ENCODE measurements at places on chromosomes 13 and 19.

DNA sequence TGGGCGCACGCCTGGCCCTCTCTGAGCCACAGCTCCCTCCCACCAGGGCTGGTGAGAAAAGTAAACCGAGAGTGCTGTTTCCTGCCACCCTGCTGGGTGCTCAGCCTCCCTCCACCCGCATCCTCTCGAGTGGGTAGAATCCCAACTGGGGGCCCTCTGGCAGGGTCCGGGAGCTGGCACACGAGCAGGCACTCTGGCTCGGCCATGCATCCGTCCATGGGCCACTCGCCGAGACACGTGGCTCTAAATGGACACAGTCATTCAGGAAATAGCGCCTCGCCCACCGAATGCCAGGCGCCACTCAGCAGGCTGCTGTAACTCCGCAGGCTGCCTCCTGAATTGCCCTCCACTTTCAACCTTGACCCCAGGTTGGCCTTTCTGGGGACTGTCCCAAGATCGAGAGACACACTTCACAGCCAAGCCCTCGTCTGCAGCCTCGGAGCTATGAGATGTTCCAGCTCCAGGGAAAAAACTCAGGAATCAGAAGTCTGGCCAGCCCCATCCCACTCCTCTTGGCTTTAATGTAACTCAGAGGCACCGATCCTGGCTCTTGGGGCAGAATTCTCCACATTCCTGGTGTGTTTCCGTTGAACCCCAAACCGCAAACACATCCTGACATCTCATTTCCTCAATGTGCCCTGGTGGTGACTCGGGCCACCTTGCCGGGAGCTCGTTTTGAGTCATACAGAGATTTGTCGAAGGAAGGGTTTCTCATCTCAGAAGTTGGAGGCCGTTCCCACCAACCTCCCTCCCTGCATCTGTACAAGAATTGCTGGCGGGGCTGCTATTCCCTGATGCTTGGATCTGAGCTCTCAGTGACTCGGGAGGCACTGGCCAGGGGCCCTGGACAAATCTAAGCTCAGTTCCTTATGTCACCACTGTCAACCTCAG lies 14.1 kb downstream of the KLF2 start:
- DNase-seq = no peak

DNA sequence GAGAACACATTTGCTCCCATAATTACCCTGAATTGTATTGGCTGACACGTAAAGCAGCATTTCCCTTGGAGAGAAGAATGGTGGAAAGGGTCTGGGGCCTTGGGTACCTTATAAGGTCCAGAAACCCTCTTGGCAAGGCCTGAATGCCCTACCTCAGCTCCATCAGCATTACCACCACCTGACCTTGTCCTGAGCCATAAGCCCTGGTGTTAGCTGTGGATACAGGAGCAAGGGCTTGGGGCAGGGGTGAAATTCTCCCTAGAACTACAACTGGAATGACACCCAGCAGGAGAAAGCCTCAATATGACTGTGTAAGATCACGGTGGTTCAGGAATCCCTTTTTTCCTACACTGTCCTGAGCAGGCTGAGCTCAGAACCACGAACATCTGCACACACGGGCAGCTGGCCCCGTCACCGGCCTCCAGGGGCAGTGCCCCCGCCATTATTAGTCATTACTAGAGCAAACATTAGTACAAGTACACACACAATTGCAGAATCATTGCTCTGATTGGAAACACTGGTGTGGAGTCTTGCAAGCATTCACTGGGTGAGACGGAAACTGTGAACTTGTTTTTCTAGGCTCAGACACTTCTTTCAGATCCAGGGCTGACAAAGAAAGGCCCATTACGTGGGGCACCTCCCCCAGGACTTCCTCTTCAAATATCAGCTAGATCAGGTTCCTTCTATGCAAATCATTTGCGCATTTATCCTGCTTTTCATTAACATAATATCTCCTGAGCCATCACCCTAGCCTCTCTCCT lies 26.8 kb upstream of the MTIF3 start:
- DNase-seq = peak; percentile 56

DNA sequence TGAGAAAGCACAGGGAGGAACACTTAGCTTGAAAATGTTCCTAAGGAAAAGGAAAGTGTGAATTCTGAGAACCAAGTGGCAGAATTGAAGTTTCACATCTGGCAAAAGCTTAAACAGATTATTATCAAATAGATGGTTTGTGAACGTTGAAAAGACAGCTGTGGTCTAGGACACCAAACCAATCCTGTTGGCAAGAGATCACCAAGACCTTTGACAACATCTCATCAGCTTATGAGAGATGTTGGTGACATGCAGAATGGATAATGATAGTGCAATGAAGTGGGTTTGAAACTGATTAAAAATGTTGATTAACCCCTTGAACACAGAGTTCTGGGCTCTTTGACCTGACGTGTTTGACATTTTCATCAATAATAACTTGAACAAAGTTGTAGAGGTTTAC lies 74.6 kb upstream of the GPR183 start:
- no peak for DNase-seq

DNA sequence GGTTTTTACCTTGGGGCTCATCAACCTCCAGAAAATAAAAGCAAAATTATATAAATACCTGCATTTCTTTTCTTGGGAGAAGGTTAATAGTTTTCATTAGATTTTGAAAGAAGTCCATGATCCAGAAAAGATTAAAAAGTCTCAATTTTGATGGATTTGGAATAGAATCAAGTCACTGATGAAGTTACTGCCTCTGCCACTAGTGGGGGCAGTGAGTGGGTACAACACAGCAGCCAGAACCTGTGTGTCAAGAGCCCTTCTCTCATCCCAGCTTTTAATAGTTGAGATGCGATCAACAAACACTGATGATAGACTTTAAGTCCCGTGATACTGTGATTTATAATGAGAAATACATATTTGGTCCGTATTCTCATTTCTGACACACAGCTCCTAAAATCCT lies 686.7 kb downstream of the DIAPH3 start:
- no peak for DNase-seq

DNA sequence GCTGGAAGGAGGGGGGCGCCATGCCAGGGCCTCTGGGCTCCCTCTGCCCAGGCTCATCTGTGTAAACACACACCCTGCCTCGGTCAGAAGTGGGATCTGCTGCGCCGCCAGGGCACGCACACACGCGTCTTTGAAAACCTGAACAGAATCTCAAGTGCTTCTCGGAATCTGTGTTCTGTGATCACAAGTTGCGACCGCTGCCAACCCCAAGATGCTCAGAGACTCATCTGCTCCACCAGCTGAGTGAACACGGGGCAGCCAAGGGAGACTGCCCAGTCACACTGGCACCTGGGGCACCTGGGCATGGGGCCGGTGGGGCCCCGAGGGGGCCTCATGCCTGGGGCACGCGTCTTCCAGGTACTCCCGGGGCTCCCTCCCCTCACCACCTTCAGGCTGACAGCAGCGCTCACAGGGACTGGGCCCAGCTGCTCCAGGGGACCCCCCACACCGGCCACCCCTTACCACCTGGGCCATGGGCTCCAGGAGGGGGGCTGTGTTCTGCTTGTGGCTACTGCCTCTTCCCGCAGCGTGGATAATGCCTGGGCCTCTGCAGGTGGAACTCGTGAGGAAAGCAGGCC lies 59.0 kb downstream of the KLF2 start:
- DNase-seq = no peak

GRCh38 chr13:80618781-80619180 lies 277.9 kb upstream of the SPRY2 start:
- DNase-seq = no peak

DNA sequence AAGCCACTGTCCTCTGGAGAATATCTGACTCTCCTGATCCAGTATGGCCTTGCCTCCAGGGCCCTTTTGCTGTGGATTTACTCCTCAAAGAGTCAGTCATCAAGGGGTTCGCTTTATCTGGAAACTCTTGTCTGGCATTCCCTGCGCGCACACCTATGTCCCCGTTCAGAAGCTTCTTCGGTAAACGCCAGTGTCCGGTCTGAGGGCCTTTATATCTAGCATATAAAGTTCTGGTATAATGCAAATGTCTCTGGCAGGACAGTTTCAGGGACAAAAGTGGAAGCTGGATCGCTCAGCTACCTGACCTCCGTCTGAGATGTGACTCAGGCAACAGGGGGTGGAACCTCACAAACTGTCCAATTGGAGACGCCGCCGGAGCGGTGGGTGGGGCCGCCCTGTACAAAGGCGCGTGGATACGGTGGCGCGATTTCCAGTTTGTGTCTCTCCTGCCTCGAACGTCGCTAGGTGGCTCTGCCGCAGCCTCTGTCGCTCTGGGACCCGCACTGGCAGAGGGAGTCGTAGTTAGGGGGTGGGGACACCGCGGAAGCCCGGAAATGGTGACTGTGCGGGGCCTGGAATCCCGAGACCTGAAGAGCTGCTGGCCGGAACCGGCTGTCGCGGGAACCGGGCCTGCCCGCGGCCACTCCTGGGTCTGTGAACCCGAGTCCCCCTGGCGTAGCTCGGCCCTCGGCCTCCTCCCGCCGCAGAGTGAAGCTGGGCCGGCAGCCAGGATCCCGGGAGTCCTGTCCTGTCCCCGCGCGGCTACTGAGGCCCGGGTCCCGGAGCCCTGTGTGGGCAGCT lies 10.6 kb upstream of the ZNF709 start:
- peak; percentile 96 for DNase-seq

GRCh38 chr13:101065329-101065728 lies 351.0 kb downstream of the NALCN start:
- DNase-seq = no peak

DNA sequence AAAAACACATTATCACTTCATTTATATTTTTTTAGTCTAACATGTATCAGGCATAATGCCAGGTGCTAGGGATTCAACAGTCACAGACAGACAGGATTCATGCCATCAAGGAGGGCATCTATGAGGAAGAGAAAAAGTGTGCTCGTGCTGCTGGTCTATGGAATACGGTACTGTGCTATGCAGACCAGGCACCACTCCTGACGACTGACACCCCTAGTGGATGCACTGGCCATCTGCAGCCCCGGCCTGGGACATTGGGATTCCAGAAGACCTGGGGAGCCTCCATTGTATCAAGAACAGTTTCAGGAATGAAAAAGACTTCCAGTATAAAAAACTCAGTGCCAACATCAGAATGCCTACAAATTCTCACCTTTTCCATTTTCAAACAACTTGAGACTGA lies 94.0 kb downstream of the KLF12 start:
- peak; percentile 79 for DNase-seq

DNA sequence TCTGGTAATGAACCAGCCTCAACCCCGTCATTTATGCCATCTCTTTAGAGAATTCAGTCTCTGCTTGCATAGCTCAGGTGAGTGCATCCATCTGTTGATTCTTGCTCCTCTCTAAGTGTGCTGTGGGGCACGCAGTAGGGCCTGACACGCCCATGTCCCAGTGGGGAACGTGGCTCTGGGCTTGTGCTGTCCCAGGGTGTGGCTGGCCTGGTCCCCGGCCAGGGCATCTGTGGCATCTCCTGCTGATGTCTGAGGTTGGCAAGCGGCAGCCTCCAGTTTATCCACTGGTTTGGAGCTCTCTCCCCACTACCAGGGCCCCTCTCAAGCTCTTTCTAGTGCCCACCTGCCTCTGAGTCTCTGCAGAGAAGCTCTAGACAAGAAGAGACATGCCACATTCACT lies 146.6 kb upstream of the GJB6 start:
- no peak for DNase-seq

DNA sequence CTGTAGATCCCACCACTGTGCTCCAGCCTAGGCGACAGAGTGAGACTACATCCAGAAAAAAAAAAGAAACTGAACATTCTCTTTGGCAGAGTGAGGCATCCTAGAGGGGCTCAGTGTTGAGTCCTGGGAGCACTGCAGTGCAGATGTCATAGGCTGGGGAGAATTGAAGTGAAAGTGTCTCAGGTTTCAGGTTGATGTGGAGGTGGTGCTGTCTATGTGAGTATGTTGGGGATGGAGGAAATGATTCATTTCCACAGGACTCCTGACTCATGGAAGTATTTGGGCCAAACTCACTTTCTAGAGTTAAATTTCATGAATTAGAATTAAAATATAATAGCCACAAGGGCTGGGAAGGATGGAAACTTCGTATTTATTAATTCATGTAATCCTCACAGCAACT lies 134.4 kb upstream of the TSC22D1 start:
- DNase-seq = no peak

DNA sequence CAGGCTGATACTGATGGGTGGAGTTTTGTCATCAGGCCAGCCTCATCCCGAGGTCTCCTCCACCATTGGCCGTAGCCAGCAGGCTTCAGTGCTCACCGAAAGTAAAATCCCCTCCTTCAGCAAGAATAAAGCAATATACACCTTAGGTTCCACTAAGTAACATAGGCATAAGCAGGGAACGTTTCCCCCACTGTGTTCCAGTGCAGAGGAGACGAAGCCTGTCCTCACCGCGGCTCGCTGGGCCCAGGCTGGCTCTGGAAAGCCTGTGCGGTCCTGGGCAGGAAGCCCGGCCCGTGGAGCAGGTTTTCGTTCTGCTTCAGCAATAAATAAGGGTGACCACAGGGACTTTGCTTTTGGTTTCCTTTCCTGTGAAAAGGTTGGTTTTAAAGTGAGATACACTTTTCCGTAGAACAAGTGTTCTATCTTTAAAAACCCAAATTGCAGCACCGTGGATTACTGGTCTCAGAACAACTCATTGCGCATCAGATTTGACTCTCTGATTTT lies 16.3 kb upstream of the TEX29 start:
- DNase-seq = no peak

GRCh38 chr13:77535448-77535847 lies at the start of gene SCEL:
SCEL (plus strand) TSS chr13:77535706; CDS start chr13:77555876, 20,170 bp downstream.
- peak; percentile 40 for DNase-seq

All from Caco-2 (cell line).